ENCODE measurements at places on chromosomes 2 and 18.

- DNase-seq: no peak
These were observed 11.2 kb downstream of the CELF4 start for GRCh38 chr18:37554399-37554787.

GRCh38 chr2:238242731-238243495, 3.1 kb upstream of the HES6 start:
- no peak for DNase-seq

- DNase-seq: no peak
These were observed 296.5 kb downstream of the NOL4 start for GRCh38 chr18:33928231-33928630.

DNA sequence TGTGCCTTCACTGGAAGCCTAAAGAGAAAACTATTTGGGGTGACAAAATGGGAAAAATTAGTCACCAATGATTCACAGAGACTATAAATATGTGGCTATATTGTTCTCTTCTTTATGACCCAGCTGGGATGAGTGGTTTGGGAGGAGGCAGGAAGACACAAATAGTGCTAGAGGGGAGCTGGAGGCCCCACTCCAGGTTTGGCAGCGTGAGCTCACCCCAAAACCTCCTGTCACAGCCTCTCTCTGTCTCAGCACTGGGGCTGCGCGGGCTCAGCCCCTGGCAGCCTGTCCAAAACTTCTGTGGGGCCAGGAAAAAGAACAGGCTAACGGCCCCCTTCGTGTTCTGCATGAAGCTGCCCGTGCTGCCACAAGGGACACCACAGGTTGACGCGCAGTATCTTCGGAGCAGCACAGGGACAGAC, 73.2 kb upstream of the LCLAT1 start:
- no peak for DNase-seq

DNA sequence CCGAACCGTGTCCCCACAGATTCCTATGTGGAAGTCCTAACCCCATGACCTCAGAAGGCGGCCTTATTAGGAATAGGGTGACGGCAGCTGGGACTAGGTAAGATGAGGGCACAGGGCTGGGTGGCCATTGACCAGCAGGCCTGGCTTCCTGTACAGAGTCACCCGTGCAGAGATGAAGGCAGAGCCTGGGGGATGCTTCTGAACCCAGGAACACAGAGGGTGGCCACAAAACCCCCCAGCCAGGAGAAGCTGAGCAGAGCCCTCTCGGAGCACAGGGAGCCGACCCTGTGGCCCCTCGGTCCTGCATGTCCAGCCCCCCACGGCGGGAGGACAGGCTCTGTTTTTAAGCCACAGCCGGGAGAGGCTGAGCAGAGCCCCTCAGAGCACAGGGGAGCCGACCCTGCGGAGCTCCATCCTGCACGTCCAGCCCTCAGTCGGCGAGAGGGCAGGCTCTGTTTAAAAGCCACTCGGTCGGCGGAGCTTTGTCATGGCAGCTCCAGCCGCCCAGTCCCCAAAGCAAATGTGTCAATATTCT, 2.7 kb downstream of the PDCD1 start:
- DNase-seq: no peak

- no peak for DNase-seq
These were observed 59.5 kb downstream of the DIPK1C start for GRCh38 chr18:74397572-74397971.

- no peak for DNase-seq
These were observed 189.9 kb downstream of the SLC4A10 start for GRCh38 chr2:161814008-161814660.

DNA sequence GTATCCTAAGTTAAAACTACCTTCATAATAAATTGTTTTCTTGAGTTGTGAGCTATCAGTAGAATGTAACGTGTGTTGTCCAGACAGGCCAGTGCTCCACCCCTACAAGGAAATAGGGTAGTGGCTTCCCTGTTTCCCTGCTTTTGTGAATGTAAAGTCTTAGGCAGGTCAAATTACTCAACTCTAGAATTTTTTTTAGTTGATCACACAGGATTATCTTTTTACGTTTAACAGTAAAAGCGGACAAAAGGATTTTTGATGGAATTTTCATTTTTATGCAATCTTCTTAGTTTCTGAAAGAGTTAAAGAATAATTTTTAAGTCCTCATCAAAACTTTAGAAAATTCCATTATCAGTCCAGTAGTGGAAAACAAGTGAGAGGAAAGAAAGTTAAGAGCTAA, 38.2 kb downstream of the GPD2 start:
- DNase-seq: no peak

GRCh38 chr2:151275291-151275690, 13.6 kb upstream of the RBM43 start:
- DNase-seq: no peak

DNA sequence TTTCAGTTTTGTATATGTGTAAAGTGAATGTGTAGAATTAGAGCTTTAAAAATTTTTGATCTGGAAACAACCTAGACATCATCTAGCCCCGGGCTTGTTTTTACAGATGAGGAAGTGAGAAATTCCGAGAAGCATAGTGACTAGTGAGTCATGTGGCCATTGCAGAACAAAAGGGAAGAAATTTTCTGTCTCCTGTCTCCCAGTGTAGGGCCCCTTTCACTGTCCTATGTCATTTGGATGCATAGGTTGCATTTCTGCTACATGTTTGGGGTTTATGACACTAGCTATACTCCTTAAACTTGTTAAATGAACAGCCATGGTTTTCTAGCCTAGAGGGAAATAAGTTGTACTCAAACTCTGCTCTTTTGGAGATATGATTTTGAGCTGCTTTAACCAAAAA, 84.6 kb downstream of the PLCL1 start:
- no peak for DNase-seq

- peak; percentile 41 for DNase-seq
These were observed 36.5 kb downstream of the SEMA4F start for GRCh38 chr2:74690571-74690970.

GRCh38 chr2:19971691-19972090, 18.2 kb downstream of the WDR35 start:
- DNase-seq: no peak

DNA sequence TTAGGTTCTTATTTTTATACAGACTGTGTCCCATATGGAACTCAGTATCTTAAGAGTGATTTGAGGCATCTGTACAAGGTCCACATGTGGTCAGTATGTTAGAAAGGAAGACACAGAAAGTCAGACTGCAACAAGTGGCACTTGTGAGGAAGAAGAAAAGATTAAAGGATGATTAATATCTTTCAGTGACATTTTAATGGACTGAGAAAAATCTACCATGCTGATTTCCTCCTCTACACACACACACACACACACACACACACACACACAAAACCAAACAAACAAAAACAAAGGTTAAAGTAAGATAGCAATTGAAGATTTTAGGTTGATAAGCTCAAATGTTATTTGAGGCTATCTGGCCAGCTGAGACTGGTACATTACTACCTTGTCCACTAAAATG, 94.5 kb upstream of the CHRNA1 start:
- DNase-seq: no peak

DNA sequence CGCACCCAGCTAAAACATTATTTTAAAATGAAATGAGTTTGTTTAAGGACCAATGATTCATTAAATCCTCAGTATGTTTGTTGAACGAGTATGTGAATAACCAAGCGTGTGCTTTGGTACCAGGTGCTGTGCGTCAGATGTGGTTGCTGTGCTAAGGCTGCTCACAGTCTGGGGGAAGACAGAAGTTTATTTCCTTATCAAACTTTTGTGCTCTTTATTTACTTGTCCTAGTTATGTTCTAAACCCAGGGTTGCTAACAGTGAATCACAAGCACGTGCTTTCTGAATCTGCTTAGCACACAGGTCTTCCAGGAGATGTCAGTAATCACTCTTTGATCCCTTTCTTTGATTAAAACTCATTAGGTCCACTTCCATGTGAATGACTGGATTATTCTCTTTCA, 37.0 kb downstream of the RAPGEF4 start:
- peak; percentile 80 for DNase-seq

DNA sequence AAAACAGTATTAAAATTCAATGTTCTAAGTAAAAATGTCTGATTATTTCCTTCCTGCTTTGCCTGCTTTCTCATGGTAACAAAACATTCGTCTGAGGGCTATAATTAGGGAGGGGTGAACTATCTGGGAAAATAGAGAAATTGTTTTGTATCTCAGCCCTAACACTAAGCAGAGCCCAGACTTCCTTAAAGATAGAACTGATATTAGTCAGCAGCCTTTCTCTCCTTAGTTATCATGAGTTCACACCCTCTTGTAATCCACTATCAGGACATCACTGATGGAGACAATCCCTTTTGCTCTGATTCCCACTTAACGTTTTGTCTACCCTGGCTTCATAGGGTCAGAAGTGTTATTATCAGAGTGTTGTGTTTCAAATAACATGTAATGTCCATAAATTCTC, 701.1 kb upstream of the ZEB2 start:
- no peak for DNase-seq

GRCh38 chr2:10954856-10955818, 43.4 kb downstream of the KCNF1 start:
- no peak for DNase-seq

- DNase-seq: no peak
These were observed at the start of gene KRTCAP3 for GRCh38 chr2:27441958-27442919. TSS of gene KRTCAP3 (plus strand) at chr2:27442381. CDS start at chr2:27442413, 32 bp downstream.

- no peak for DNase-seq
These were observed 61.2 kb downstream of the CTNNA2 start for GRCh38 chr2:79573895-79574674.

DNA sequence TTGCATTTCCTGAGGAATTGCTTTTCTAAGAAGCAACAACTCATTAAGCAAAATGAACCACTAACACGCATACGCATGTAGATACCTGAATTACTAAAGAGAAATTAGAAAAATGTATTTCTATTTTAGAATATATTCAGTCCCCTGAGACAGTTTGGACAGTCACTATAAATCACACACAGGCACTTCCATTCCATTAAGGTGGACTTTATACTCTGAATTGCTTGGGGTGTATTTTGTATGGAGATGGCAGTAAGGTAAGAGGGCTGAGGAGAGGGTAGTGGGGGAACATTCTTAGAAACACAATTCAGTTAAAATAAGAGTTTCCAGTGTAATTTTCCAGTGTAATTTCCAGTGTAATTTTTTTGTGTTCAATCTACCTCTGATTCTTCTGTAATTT, 1.8 kb downstream of the CCDC141 start:
- DNase-seq: no peak

GRCh38 chr18:42657551-42657950, 457.9 kb downstream of the RIT2 start:
- DNase-seq: no peak

DNA sequence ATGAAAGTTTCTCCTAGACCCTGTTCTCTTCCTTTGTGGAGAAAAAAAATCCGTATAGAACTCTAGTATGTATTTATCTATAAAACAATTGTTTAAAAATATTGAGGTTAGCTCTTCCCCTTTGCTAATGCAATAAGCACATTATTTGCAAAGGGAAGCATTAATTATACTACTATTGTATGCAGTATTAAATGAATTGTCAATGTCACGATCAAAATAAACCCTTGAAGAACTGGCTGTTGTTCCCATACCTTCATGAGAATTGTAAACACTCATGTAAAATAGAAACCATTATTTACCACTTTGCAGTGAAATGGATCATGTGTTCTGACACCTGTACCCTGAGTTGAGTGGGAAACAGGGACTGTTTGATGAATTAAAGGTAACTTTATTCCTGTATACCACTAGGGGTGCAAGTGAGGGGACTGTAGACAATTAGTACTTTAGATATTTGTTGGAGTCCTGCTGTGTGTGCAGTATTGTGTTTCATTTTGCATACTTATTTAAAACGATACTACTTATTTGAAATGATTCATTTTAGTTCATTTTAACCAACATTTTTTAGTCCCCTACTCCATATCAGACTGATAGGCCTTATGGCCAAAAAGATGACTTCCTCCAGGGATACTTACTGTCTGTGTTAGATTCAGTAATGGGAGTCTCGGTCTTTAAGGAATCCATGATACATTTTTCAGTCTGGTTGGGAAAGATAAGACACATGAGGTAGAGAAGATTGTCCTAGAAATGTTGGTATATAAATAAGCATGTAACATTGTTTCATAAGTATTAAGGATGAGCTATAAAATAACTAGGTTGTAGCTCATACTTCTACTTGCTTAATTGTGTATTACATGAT, 7.9 kb downstream of the PKP4 start:
- no peak for DNase-seq

- peak; percentile 83 for DNase-seq
These were observed at the start of gene ZFP36L2 for GRCh38 chr2:43226558-43226954. TSS of gene ZFP36L2 (minus strand) at chr2:43226606. CDS start at chr2:43226315, 291 bp downstream.

DNA sequence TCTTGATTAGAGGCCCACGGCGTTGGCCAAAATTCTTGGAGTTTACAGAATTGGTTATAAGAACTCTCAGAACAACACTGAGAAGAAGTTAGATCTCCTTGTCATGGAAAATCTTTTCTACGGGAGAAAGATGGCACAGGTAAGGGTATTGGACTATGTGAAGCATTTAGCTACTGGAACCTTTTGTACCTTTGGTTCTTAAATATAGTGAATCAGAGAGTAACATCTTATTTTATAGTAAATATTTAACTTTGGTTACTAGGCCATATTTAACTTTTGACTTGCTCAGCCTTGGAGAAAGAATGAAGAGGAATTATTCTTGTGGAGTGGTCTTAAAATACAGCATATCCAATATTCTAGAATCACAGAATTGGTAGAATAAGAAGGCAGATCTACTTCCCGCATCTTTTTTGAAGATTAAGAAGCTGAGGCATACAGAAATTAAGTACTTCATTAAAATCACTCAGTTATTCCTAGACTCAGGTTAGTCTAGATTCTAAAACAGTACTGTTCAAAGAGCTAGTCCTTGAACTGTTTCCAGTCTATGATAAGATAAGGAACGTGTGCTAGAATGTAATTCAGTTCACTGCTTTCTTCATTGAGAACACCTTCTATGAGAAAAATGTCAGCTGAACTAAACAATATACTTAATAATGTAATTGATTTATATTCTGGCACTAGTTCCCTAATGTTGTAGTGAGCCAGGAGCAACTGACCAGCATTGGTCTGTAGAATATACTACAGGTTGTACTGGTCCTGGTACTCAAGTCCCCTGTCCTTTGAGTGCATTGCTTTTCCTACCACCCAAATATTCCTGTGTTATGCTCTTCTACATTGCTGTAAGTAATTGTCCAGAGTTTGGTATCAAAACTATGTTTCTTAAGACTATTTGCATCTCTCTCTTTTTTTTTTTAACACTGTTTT, 53.7 kb upstream of the PTH2R start:
- DNase-seq: no peak

GRCh38 chr2:10912796-10913455, 1.2 kb downstream of the KCNF1 start:
- no peak for DNase-seq

Measured in AG04450 (cell line).